Iris pigment epithelial cell (primary cell): ENCODE measurements at places on chromosomes 1 and 21.

DNA sequence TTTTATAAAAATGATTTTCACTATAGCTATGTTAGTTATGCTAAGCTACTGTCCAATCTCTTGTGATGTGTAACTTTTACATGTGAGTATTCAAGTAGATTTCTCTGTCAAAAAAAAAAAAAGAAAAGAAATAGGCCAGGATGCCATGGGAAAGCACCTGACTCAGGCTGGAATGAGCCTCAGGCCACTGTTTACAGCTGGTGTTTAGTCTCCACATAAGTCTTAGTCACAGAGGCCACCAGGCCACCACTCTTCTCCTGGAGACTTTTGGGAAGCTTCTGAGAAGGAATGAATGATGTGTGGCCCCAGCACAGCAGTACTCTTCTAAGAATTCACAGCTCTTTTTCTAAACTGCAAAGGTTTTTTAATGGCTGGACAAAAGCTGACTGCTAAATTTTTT lies 48.9 kb downstream of the CHML start:
- peak; percentile 60 for DNase-seq

DNA sequence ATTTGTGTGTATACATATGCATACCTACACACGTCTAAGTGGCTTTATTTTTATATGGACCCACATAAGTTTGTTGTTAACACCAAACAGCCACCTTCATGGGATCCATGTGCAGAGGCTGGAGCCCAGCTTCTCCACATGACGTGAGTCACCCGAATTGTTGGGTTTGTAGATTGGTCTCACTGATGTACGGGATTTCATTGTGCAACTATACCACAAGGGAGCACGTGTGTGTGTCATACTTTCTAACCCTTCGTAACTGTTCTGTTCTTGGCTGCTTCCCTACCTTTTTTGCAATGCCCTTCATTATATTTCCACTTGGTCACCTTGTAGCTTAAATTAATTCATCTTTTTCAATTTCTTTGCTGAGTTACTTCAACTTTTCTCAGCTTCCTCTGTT lies 21.0 kb downstream of the SPRTN start:
- peak; percentile 98 for DNase-seq

GRCh38 chr1:109616391-109616790 lies 3.0 kb downstream of the GNAT2 start:
- no peak for DNase-seq

- no peak for DNase-seq
Observed at GRCh38 chr1:19079541-19080472, 123.3 kb upstream of the IFFO2 start.

GRCh38 chr1:226029093-226029496 lies 30.0 kb upstream of the SDE2 start:
- no peak for DNase-seq

GRCh38 chr1:53567851-53568250 lies 108.7 kb downstream of the DMRTB1 start:
- DNase-seq: no peak

DNA sequence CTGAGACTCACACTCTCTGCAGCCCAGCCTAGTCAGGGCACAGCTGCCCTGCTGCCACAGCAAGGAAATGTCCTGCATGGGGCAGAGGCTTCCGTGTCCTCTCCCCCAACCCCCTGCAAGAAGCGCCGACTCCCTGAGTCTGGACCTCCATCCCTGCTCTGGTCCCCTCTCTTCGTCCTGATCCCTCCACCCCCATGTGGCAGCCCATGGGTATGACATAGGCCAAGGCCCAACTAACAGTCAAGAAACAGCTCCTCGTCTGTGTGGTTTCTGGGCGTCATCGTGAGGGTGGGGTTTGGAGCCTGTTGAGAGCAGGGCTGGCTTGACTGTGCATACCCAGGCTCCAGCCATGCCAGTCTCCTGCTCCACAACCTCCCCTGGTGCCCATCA lies 19.5 kb downstream of the FAAH start:
- DNase-seq: peak; percentile 23

DNA sequence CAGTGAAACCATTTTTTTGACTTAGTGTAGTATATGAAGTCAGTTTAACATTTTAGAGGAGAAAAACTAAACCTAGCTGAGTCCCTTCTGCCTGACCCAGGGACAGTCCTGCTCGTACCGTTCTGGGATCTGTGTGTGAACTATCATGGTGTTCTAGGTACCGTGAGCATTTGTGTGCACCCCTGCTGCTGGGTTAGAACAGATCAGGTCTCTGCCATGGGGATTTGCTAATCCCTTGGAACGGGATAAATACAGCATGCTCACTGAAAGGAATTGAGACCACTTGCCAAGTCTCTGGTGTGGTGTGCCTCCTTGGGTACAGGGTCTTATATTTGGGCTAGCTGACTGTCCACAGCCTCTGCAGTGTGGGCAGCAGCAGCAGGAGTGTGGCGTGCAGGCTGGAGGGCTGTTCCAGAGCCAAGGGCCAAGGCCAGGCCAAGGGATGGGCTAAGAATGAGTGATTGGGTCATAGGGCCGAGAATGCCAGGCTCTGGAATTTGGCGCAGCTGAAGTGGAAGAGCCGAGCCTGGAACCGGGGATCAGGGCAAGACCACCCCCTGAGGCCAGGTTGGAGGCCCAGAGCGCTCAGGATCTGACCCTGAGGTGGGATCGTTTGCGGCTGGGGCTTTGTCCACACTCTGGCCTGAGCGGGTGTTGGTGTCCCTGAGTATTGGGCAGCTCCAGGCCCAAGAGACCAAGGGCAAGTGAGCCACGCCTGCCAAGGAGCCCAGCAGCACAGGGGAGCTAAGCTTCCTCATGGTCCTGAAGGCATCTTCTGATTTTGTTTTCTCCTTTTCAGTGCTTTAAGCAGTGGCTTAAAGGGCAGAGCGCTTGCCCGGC lies 66.3 kb downstream of the VPS26C start:
- no peak for DNase-seq
